ENCODE measurements at places on chromosomes 11 and 22.

DNA sequence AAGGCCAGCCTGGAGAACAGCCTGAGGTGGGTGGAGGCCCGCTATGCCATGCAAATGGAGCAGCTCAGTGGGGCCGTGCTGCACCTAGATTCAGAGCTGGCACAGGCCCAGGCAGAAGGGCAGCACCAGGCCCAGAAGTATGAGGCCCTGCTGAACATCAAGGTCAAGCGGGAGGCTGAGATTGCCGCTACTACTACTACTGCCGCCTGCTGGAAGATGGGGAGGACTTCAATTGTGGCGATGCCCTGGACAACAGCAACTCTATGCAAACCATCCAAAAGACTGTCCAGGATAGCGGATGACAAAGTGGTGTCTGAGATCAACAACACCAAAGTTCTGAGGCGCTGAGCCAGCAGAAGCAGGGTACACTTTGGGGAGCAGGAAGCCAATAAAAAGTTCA is 3.1 kb upstream of the TMEM218 start:
- DNase-seq, result no peak

DNA sequence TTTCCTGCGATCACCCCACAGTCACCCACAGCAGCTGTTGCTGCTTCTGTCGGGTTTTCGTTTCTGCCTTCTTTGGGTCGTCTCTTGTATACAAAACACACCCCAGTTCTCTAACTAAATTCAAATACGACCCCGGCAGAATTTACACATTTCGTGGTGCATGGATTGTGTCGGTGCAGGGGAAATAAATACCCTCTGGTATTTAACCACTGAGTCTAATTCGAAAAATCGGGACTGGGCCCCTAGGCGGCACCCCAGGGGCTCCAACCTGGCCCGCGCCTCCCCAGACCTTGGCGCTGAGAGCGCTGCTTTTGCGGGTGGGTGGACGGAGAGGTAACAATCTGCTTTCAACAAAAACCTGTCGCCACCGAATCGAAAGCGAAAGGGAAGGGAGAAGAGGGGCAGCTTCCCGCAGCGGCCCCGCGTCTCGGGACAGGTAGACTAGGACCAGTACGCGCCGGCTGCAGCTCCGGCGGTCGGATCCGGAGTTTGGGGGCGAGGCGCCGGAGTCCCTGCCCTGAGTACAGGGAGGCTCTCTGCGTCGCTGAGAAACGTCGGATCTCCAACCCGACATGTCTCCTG is 4.4 kb downstream of the ALX4 start:
- no peak for DNase-seq

GRCh38 chr11:10899121-10899830 is 41.4 kb upstream of the ZBED5 start:
- no peak for DNase-seq

DNA sequence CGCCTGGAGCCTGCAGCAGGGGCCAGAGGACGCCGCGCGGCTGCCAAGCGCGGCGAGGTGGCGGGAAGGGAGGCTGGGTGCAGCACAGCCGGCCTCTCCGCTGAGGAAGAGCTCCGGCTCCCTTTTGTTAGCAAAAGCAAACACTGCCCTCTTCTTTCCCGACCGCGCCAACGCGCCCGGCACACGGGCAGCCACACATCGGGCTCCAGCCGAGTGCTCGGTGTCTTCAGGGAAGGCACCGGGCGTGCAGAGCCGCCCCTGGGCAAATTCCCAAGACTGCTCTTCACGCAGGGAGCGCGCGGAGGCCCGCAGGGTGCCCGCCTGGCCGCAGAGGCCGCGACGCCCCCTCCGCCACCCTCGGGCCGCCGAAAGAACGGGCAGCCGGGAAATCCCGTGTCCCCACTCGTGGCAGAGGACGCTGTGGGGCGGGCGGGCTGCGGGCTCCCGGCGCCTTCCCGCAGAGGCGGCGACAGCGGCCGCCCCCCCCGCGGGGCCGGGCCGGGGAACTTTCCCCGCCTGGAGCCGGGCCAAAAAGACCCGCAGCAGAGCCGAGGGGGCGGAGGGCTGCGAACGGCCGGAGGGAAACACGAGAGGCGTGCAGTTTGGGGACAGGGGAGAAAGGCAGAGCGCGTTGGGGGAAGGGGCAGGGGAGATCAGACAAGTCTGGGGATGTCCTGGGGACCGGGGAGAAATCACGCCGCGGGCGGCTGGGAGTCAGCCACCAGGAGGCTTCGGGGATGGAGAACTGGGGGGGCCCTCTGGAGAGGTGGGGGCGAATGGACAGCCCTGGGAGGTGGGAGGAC is 931 bp downstream of the CADM1 start:
- DNase-seq, result no peak

DNA sequence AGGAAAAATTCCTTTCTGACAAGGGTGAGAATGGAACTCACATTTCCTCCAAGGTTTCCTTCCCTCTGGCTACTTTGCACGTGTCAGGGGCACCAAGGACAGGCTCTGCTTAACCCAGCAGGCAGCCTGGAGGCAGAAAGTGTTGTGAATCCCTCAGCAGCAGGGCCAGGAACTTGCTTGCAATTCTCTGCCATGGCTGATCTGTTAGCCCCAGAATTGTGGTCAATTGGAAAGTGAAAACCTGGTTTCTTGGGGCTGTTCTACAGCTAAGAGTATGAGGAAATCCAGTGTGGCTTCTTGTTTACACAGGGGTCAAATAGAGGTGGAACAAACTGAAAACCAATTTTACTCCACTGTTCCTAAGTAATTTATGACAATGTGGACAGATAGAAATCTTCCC is 38.3 kb upstream of the CEP295 start:
- no peak for DNase-seq

Data from cortex of kidney (tissue), 1 donor.